Body of pancreas (tissue), 4 donors: ENCODE measurements at places on chromosomes 2 and 18.

DNA sequence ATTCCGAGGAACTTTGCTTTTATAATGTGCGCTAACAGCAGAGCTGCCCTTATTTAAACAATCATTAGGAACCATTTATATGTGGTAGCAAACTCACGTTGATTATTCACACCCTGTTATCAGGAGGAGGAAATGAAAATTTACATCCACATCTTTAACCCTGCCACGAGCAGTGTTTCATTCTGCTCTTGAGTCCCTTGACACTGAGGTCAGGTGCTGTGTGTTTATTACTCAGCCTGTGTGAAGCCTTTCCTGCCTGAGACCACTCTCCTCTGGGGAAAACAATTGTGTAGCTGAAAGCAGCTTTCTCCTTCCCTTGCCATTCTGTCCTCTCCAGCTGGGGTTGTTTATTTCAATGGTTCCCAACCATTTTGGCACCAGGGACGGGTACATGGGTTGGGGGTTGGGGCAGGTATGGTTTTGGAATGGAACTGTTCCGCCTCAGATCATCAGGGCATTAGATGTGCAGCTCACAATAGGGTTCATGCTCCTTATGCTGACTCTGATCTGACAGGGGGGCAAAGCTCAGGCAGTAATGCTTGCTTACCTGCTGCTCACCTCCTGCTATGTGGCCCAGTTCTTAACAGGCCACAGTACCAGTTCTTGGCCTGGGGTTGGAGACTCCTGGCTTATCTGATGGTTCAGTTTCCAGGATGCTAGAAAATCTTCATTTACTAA is 651.1 kb downstream of the TDRD15 start:
- no peak for DNase-seq

- no peak for DNase-seq
Observed at GRCh38 chr18:31510319-31510718, 12.3 kb downstream of the DSG2 start.

DNA sequence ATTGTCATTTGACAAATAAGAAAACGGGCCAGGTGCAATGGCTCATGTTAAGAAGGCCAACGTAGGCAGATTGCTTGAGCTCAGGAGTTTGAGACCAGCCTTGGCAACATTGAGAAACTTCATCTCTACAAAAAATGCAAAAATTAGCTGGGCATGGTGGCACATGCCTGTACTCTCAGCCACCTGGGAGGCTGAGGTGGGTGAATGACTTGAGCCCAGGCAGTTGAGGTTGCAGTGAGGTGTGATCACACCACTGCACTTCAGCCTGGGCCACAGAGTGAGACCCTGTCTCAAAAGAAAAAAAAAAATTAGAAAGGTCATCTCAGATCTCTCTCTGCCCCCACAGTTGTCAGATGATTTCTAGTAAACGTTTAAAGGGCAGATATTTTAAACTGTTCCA is 4.4 kb downstream of the SESTD1 start:
- DNase-seq: no peak

DNA sequence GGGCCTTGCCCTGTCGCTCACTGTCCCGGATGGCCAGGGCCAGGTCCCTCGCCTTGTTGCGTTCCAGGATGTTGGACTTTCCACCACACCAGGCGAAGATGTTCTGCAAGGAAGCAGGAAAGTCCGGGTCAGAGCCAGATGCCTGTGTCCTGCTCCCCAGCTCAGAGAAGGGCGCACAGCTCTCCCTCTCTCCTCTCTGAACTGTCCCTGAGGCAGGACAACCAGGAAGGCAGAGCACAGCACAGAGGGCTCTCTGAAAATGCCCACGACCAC is 11.0 kb downstream of the CAPG start:
- DNase-seq: no peak
